ENCODE measurements at places on chromosomes 7 and 10.

GRCh38 chr10:42304341-42304740, 334.0 kb downstream of the ZNF33B start:
- no peak for DNase-seq

DNA sequence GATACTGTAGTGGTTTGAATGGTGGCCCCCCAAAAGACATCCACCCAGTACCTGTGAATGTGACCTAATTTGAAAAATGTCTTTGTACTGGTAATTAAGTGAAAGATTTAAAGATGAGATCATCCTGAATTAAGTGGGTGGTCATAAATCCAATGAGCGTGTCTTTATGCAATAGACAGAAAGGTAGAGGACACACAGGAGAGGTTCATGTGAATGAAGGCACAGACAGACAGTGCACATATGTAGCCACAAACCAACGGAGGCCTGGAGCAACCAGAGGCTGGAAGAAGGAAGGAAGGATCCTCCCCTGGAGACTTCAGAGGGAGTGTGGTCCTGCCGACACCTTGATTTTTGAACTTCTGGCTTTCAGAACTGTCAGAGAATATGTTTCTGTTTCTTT, 160.3 kb downstream of the CNTNAP2 start:
- no peak for DNase-seq

GRCh38 chr7:18889436-18889835, 228.0 kb downstream of the TWIST1 start:
- DNase-seq = no peak

- no peak for DNase-seq
Measured at GRCh38 chr10:21314906-21315644, 210.4 kb downstream of the SKIDA1 start.

DNA sequence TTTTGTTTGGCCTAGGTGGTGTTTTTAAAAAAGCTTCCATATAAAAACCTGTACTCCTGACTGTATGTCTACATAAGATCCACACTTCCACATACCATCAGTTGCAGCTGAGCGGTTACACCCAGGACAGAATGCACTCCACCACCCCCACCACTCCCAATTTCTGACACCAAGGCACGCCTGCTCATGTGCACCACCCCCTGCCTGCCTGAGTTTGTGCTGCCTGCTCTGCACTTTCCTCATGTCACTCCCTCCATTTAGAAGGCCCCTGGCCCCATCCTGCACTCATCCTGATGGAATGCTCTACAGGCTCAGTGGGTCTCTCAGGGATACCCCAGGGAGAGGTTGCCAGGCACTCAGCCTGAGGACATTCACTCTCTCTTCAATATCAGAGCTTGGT, 6.5 kb downstream of the VPS41 start:
- DNase-seq = no peak

DNA sequence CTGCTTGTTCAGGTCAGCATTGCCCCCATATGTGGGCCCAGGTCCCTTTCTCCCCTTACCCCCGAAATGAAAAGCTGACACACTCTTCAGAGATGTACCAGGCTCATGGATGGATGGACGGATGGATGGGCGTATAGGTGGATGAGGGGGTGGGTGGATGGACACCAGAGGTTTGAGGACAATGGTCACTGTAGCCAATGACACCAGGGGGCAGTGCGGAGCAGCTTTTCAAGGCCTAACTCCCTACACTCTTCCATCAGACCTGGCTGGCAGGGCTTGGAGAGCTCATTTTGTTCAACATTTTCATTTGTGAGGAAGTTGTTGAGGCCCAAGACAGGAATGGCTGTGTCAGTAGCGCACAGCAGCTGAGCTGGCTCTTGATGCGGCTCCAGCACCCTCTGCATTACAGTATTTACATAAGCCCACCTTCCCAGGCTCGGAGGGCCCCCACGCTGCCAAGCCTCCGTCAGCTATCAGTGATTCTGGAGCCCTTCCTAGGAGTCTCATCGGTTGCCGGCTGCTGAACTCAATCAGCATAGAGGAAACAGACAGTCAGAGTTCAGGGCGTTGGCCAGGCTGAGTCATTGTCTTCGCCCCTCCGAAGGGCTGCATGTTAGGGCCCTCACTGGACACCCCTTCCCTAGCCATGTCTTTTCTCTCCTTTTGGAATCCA, 11.6 kb upstream of the FFAR4 start:
- DNase-seq = peak; percentile 71

DNA sequence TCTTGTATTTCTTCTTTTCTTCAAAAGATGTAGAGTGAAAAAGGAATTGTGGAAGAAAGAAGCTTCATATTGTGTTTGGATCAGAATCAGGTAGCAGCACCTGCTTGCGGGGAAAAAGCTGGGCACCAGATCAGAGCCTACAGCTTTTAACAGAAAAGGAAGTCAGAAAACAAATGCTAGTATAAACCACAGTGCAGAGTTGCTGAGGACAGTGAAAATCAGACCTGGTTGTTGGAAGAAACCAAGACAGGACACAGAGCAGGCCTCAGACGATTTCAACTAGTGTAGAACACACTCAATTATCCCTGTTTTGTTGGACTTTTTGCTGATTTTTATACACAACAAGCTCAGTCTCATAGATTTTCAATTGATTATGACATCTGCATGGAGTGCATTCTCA, 221.4 kb downstream of the PTN start:
- no peak for DNase-seq

GRCh38 chr7:105765846-105766245, 110.6 kb downstream of the ATXN7L1 start:
- DNase-seq = no peak

DNA sequence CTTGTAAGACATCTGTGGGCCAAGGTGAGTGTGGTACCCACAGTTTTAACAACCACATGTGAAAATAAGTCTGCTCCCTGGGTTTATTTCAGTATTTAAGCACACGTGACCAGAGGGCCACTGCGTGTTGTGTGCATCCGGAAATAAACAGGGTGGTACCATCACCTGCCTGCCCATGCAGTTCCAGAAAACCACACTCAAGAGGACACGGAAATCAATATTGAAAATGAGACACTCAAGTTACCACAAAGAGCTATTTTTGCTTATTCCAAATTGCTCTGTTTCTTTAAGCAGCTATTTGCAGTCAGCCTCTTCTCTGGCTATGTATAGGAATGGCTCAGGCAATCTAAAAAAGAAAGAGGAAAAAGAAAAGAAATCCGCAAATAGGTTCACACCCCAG, 71.8 kb upstream of the LOXL4 start:
- DNase-seq = no peak

GRCh38 chr10:76021398-76021797, 590.0 kb downstream of the LRMDA start:
- no peak for DNase-seq

- DNase-seq = no peak
Measured at GRCh38 chr7:146314962-146315361, 198.4 kb downstream of the CNTNAP2 start.

DNA sequence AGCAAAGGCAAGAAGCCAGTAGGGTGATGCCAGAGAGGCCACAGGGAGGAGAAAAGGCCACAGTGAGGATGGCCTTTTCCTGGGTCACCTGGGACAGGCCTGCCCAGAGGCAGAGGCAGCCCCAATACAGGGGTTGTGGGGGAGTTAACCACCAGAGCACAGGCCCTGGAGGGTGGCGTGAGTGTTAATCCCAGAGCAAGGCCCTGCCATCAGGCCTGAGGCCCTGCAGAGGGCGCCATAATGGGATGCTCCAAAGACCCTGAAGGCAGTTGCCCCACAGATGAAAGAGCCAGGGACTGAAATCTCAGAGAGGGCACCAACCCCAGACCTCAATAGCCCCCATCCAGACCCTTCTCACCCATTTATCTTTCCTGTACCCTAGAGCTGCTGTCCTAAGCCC, 23.9 kb downstream of the SLC13A4 start:
- no peak for DNase-seq

DNA sequence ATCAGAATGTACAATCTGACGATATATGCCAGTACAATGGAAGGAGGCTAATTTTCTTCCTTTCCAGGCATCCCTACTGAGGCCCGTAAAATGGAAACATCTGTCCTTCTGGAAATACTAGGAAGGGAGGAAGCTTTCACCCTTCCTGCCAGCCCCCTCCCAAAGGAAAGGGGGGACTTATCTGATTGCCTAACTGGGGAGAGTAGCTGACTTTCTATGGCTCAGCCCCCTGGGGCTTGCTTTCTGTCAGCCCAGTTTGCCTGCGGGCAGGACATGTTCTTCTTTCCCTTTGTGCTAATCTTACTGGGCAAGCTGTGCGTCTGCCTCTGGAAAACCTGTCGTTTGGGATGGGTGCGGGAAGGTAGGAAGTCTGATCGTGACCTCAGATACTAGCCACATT, 508.9 kb downstream of the SUGCT start:
- no peak for DNase-seq

- DNase-seq = no peak
Measured at GRCh38 chr7:20721086-20721810, 65.4 kb downstream of the SP8 start.

DNA sequence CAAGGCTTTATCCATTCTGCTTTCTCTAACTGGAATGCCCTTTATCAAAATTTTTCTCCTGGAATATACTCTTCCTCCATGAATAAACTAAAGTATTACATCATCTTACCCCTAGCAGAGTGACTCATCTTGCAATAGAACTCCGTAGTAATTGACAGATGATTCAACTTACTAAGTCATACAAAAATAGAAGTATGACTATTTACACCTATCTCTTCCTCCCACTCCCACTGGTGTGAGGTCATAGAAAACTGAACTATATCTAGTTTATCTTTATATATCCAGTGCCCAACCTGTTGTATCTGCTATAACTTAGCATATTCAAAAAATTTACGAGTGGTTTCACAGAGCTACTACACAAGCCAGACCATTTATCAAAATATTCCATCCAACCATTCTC, 26.1 kb downstream of the ABCB1 start:
- DNase-seq = no peak

- no peak for DNase-seq
Measured at GRCh38 chr10:91088300-91089140, 131.9 kb upstream of the PCGF5 start.

GRCh38 chr7:143068446-143068845, 16.3 kb downstream of the OR6V1 start:
- peak; percentile 35 for DNase-seq

DNA sequence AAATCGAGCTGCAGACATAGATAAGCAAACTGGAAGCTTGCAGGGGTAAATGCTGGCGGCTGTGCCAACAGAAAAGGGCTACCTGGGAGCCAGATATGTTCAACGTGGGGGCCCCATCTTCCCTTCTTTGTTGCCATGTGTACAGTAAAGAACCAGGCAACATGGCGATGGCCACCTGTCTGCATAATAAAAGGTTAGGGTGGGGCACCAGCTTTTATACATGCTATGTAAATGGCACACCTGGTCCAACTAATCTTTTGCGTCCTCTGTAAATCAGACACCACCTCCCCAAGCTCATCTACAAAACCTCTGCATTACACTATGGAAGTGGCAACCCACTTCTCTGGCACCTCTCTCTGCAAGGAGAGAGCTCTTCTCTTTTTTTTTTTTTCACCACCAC, 13.9 kb downstream of the BUD31 start:
- DNase-seq = no peak

GRCh38 chr10:95279042-95279820, 11.6 kb downstream of the PDLIM1 start:
- DNase-seq = no peak

- no peak for DNase-seq
Measured at GRCh38 chr7:17589671-17590070, 291.2 kb downstream of the AHR start.

DNA sequence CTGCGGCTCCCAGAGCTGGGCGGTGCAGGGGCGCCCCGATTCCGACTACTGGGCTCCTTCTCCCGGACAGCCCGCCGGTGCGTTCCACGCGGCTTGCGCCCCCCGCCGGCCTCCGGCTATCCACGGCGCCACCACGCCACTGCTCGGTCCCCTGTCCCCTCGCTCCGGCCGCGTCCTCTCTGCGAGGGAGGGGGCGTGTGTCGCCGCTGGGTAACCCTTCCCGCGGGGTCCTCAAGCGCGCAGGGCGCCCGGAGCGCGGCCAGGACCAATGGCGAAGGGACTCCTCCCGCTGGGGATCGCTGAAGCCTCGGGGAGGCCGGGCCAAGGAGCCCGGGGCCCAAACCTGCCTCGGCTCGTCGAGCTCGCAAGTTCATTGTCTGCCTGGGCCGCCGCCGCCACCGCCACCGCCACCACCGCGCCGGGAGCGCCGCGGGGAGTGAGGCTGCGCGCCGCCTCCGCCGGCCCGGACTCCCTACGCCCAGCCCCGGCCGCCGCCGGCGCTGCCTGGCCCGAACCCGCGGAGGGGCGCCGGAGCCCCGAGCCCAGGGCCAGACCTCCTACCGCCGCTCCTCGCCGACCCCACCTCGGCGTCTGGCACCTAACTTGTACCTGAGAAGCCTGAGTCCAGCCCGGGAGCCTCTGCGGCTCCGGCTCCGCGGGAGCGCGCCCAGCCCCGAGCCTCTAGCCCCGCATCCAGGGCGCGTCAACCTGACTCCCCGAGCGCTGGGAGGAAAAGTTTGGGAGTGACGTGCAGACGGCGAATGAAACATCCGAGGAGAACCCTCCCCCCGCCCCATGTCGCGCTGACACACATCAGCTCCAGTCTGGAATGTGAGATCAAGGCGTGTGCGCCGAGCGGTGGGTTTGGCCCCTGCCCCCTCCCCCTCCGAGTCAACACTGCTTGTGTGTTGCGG, at the start of gene CHST15:
Gene CHST15 (minus strand): TSS at position 739 of the 914 bp plus-strand sequence. CDS start 47,386 bp downstream, outside the sequence.
- DNase-seq = no peak

- DNase-seq = no peak
Measured at GRCh38 chr7:30559611-30560010, 35.1 kb upstream of the GARS1 start.

DNA sequence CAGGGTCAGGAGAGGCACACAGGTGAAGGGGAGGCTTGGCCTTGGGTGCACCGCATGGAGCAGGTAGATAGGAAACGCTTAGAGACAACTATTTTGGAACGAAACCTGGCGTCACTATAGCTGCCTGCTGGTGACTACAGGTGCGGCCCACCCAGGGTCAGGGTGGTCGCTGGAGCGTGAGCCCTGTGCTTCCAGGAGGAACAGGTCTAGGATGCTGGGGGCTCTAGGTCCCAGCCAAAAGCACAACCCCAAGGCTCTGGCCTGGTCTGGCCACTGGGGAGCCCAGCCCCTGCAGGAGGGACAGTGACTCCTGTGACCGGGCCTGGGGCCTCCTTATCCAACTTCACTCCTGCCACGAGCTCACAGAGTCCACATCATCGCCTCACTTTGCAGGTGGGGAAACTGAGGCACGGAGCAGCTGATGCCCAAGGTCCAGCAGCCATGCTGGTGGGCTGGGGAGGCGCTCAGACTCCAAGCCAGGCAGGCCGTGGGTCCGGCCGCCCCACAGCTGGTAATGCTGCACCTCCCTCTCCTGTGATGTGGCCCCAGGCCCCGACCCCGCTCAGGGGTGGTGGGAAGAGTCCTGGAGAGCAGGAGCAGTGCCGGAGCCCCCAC, 9.0 kb downstream of the LFNG start:
- DNase-seq = no peak

DNA sequence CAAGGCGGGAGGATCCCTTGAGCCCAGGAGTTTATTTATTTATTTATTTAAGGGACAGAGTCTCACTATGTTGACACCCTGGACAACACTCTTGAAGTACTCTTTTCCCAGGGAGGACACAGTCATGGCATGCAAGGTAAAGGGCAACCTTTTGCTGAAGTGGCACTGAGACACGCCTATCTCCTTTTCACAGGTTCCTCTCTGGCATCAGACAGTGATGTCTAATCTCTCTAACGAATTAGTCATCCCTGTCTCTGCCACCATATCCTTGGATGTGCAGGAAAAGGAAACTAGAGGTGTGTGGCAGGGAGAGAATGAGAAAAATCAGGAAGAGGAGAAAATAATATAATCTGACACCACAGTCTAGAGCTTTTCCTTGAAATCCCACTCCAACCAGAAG, 19.5 kb downstream of the CPVL start:
- no peak for DNase-seq

GRCh38 chr10:75137533-75138438, 26.3 kb downstream of the SAMD8 start:
- DNase-seq = no peak
